ENCODE measurements at places on chromosomes 2 and 18.

DNA sequence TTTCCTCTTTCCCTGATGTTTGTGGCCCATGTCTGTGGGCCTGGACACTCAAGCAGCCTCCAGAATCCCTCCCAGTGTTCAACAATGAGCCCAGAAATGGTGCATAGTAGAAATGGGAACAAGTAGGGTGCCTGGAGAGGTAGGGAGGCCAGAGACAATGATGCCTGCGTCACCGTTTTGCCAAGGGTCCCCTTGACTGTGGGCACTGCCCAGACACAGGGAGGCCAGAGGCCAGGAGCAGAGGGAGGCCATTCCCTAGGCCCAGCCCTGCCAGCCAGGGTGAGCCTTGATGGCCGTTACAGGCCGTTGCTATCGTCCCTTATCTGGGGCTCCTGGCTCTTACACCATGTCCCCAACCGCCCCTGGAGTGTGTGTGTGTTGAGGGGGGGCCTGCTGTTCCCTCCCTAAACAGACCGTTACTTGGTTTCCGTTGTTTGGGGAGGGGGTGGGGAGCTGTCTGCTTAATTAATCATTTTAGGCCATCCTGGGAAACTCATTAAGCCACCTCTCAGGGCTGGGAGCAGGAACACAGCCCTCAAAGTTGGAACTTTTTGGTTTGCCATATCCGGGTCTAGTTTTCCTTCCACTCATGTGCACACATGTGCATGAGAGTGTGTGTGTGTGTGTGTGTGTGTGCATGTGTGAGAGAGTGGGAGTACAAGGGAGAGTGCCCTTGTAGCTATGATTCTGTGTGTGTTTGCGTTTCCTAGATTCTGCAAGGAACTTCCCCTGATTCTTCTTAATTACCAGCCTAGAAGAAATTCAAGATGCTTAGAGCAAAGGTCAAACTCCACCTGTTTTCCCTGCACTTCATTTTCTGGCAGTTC is 135.2 kb upstream of the HAAO start:
- peak; percentile 87 for DNase-seq

DNA sequence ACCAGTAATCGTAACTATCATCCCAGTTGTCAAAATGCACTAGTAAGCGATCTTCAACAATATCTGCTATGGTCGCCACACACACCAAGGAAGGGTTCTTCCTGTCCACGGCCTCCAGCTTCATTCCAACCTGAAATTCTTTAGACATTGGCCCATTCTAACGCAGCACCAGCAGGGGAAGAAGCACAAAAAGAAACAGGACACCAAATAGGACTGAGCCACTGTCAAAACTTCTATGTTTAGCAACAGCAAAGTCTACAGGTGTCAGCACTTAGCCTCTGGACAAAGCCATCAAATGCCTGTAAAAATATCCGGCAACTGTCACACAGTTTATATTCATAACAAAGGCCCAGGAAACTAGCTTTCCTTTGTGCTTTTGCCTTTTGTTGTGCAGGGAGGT is 175.0 kb downstream of the L3MBTL4 start:
- no peak for DNase-seq

DNA sequence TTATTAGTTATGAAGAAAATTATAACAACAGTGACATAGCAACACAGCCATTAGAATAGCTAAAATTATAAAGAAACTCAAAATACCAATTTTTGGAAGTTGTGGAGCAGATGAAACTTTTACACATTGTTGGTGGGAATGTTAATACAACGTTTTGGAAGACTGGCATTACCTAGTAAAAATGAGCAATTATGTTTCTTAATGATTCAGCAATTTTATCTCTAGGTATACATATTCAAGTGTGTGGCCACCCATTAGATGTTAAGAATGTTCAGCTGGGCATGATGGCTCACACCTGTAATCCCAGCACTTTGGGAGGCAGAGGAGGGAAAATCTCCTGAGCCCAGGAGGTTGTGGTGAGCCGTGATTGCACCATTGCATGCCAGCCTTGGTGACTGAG is 78.8 kb downstream of the INSIG2 start:
- no peak for DNase-seq

GRCh38 chr2:77142141-77142540 is 380.0 kb downstream of the LRRTM4 start:
- DNase-seq, result no peak

DNA sequence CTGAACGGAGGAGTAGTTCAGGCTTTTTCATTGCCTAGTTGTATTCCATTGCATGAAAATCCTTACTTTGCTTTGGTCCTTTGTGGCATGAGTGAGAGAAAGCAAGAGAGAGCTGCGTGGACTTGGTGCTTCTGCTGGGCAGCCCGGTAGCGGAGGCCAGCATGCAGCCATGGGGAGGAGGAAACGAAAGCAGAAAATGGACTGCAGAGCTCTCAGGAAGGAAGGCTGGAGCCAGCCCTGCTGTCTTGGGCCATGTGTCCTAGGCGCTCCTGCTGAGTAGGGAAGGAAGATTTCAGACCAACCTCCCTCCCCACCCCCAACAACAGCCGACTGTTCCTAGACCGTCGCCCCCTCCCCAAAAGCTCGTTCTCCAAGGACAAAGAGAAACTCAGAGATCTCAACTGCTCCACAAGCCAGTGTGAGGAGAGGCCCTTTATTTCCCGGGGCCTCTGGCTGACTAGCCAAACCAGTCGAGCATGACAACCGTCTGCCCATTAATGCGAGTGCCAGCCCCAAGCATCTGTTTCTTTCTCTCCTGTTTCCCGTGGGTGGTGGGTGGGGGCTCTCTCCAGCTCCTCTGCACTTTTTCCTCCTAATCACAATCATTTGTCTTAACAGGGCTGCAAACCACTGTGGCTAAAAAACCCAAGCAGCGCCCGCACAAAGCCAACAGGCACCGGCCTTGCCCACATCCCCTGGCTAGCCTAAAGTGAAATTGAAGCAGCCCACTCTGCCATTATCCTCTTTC is 66.8 kb upstream of the FZD7 start:
- peak; percentile 76 for DNase-seq

- no peak for DNase-seq
These were observed 306.7 kb upstream of the POU3F3 start for GRCh38 chr2:104547221-104547620.

DNA sequence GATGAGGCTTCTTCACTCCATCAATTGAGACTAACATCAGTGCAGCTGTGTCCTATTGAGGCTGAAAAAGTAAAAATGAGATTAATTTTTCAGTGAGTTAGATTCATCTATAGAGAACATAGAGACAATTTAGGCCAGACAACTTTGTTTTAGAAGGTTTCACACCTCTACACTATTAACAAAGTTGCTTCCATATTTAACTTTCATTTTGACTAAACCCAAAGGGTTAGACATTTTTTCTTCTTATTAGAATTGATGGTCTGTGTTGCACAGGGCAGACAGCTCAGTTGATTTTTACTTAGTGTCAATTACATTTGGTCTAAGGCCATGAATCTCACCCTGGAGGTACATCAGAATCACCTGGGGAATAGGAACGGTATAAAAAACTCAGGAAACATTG is 130.2 kb upstream of the NXPH2 start:
- no peak for DNase-seq

DNA sequence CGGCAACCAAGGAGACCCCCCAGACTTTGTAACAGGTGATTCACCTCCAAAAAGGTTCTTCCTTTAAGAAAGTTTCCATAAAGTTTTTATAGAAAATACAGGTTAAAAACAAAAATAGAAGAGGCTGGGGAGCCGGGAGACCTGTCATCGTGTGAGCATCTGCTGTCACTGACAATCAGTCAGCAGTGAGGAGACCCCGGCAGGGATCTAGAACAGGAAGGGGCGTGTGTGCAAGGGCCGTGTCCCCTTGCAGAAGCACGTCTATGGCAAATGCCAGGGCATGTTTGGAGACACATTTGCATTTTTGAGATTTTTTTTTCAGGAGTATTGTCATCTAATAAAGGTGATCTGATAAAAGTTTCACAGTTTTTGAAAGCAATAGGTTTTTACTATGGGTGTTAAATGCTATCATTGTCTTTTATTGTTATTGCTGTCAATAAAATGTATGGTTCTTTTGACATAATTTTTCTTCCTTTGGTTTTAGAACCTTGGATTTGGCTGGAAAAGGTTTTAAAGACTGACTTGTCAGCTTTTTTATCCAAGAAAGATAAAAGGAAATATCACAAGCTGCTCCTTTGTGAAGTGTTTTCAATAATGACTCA is 52.1 kb downstream of the MTCL1 start:
- DNase-seq, result no peak
